ENCODE measurements at places on chromosomes 3 and 15. TPM values are rescaled to one million over a fixed set of nuclear protein-coding genes. Genes with fewer than 3 reads are reported as not detected.
A peak's percentile ranks its signal among the peaks of the same experiment; 100 is the strongest.

VEPH1 gene
- not detected for total RNA-seq

TMEM108 gene
- total RNA-seq: not detected

SLC2A2 gene
- total RNA-seq: not detected

- no peak for DNase-seq
Observed at GRCh38 chr15:42289166-42289565, 15.9 kb upstream of the TMEM87A start.

GRCh38 chr3:85835857-85836440 lies 877.2 kb downstream of the CADM2 start:
- no peak for DNase-seq

ISY1 gene
- total RNA-seq: 63.9 TPM

FGF12 gene
- total RNA-seq: not detected

FAM3D gene
- not detected for total RNA-seq

DNA sequence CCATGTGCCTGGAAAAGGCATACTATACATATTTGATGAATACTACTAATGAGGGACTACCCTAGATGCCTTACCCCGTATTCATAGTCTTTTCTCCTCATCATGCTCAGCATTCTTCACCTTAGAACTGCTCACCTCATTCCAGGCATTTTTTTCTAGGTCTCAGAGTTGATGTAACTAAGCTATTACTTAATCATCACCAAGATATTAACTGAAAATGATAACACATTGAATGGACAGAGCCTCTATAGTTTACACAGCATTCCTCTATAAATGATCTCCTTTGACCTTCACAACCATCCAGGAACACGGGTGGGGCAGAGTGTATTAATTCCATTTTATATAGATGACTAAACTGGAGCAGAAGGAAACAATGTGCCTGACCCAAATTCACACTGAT lies 174.1 kb upstream of the DPH6 start:
- DNase-seq: no peak

SCAMP5 gene
- total RNA-seq: 0.60 TPM

IMPG2 gene
- 0.18 TPM for total RNA-seq

RETNLB gene
- total RNA-seq: not detected

GRCh38 chr3:10912786-10913185 lies 79.8 kb upstream of the SLC6A1 start:
- no peak for DNase-seq

DNA sequence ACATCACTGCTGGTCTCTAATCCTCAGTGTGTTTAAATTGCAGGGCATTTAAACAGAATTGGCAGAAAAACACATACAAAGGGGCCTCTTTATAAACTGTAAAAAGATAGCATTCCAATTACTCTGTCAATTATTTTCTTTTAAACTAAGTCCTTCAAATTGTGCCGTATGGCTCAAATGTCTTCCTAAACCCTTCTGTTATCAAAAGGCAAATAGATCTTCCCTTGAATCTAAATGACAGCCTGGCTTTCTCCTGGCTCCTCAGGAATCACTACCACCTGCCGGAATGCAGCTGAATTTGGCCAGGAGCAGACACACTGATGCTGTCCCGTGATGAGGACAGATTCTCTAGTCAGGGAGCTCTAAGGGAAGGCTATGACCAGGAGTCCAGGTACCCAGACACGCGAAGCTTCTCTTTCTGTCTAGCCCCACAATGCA lies 85.6 kb downstream of the IGF2BP2 start:
- no peak for DNase-seq

- peak; percentile 56 for DNase-seq
Observed at GRCh38 chr3:9901967-9902366, 681 bp upstream of the IL17RE start.

CD86 gene
- total RNA-seq: 21.6 TPM

GRCh38 chr3:127373441-127374085 lies 85.7 kb upstream of the PRR20G start:
- no peak for DNase-seq

GRCh38 chr3:25015599-25015998 lies 412.5 kb upstream of the RARB start:
- no peak for DNase-seq

DNA sequence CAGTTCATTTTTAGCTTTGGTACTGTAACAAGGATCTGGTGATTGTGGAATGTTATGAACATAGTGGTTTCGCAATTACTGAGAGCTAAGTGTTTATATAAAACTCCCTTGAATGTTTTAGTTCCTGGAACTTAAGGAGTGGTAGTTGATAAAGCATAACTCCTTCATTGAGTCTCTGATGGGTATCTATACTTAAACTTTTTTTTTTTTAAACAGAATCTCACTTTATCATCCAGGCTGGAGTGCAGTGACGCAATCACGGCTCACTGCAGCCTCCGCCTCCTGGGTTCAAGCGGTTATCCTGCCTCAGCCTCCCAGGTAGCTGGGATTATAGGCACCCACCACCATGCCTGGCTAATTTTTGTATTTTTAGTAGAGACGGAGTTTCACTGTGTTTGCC lies 11.3 kb downstream of the PRKCI start:
- no peak for DNase-seq

DNA sequence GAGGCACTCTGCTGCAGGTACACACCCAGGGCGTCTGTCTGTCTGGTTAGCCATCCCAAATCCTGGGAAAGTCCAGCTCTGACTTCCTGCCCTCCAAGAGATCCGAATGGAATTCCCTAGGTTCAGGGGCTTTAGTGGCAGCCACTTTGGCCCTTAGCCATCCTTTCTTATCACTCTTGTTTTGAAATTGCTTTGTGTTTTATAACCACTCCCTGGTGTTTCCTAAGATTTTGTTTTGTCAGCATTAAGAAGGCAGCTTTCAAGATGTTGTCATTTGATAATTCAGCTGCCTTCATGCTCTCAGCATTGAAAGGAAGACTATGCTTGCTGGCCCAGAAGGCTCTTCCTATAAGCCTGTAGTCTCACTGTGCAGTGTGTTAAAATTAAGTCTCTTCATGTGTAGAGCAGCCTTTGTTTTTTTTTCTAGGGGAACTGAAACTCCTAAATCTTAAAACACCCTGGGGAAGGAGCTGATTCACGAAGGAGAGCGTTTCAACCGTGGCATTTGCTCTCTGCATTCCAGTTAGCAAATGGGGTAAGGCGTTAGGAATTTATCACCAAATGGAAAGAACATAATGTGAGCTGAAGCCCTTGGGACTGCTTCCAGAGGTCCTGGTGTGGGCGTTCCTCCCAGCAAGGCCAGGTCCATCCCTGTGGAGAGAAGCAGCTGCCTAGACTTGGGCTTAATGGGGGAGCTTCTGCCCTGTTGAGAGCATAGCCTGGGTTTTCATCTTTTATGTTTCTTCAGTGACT lies 14.2 kb upstream of the CLEC3B start:
- no peak for DNase-seq

- DNase-seq: no peak
Observed at GRCh38 chr15:85878828-85879225, 84.1 kb upstream of the KLHL25 start.
